ENCODE measurements at places on chromosomes 12 and 14.

GRCh38 chr14:60651796-60652673 is 2.8 kb upstream of the SIX1 start:
- DNase-seq: no peak

DNA sequence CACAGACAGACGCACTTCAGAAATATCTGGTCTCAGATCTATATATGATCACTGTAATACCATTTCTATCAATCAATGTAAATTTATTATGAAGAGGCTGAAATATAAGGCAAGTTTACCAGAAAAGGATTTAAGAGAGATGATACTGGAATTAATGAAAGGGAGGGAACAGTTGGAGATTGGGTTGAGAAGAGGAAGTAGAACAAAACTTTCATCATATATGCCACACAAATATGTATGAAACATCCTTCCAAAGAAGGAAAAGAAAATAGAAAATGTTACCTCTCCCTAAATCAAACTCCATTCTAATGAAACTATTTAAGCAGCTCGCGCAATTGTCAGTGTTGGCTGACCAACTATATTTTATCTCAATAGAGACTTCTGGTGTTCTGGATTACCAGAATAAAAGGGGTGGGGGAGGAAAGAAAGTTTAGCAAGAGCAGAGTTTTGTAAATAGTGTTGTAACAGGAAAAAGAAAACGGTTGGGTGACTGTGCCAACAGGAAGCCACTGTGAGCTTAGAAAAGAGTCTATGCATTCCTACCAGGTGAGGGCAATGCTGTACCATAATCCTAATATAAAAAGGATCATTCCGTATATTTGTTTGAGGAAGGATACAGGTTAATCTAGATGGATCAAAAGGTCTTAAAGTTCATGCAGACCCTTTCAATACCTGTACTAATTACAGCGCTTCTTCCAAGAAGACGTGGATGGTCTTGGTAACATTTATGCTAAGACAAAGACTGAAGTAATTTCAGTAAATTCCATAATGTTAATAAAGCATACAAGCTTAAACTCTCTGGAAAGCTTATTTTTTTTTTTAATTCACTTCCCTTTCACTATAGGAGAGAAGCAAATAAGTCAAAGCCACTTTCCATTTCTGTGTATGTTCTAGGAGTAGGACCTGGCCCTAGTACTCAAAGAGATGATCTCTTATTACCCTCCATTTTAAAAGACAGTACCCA is 14.5 kb upstream of the LLPH start:
- DNase-seq: peak; percentile 86

- no peak for DNase-seq
Observed at GRCh38 chr12:56914724-56915123, 19.5 kb downstream of the SDR9C7 start.

- no peak for DNase-seq
Observed at GRCh38 chr12:106492857-106493256, 89.9 kb upstream of the RFX4 start.

- DNase-seq: no peak
Observed at GRCh38 chr14:71354142-71354541, 446.9 kb downstream of the PCNX1 start.

DNA sequence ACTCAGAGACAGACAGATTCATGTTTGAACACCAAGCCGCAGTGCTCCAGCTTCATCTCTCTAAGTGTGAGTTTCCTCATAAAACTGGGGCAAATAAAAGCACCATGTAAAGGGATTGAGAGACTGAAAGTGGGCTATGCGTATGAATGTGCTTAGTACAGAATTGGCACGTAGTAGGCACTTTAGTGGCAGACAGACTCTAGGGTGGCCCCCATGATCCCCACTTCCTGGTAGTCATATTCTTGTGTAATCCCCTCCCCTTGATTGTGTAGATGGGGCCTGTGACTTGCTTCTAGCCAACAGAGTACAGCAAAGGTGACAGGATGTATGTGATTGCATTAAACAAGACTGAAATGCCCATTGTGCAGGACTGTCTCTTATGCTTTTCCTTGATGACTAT is 43.0 kb downstream of the DAO start:
- no peak for DNase-seq

GRCh38 chr14:96658611-96659010 is 138.6 kb upstream of the VRK1 start:
- no peak for DNase-seq

- DNase-seq: no peak
Observed at GRCh38 chr14:70654632-70655031, 12.9 kb downstream of the TTC9 start.

GRCh38 chr12:79217306-79217705 is 352.7 kb downstream of the SYT1 start:
- no peak for DNase-seq

GRCh38 chr12:119147847-119148448 is 30.8 kb upstream of the HSPB8 start:
- DNase-seq: no peak

GRCh38 chr14:102786768-102787167 is 9.5 kb downstream of the TRAF3 start:
- no peak for DNase-seq

GRCh38 chr12:111569363-111570083 is 29.6 kb downstream of the ATXN2 start:
- no peak for DNase-seq

GRCh38 chr12:118635276-118635675 is 258.9 kb downstream of the SUDS3 start:
- DNase-seq: no peak

DNA sequence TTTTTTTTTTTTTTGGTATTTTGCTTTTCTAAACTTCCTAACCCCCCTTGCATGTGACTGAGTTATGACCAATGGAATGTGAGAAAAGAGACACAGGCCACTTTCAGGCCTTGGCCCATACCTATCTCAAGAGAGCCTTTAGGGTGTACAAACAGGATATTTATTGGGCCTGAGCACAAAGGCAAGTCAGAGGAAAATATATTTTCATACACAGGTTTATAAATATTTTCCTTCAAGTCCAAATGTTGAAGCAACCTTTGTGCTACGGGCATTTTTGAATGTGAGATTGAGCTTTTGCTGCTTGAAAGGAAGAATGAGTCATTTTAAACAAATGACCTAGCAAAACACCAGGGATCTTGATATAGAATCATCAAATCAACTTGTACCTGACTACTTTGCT is 228.6 kb upstream of the E2F7 start:
- no peak for DNase-seq

DNA sequence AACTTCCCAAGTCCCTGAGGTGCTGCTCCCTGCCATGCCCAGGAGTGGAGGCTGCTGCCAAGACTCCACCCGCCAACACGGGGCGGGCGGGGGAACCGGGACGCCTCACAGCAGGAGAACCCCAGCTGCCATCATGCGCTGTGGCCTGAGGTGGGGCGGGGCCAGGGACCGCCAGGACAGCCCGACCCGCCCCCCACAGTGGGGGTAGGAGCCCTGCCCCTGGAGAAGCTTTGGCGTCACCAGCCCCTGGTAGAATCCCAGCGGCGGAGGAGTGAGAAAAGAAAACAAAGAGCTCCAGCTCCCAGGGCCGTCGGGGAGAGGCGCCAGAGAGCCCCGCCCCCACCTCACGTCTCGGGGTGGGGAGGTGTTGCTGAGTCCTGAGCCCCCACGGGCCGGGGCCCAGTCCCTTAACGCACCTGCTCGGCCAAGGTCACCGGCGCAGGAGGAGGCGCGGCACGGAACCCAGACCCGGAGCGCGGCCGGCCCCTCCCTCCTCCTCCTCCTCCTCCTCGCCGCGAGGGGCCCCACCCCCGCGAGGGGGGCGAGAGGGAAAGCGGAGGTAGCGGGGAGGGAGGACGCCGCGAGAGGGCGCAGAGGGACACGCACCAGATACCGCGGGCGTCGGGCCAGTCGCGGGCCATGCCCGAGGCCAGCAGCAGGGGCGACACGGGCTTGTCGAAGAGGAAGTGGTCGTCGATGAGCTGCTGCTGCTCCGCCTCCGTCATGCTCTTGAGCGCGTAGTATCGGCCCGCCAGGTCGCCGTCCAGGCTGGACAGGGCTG is 1.8 kb downstream of the CKB start:
- peak; percentile 89 for DNase-seq

GRCh38 chr12:131901431-131902331 is 7.3 kb downstream of the ULK1 start:
- DNase-seq: no peak

- no peak for DNase-seq
Observed at GRCh38 chr14:64634558-64634957, 69.7 kb upstream of the PLEKHG3 start.

GRCh38 chr14:23045419-23046357 is 3.7 kb downstream of the PSMB11 start:
- no peak for DNase-seq

- DNase-seq: no peak
Observed at GRCh38 chr12:90905691-90906370, 49.1 kb downstream of the CCER1 start.

DNA sequence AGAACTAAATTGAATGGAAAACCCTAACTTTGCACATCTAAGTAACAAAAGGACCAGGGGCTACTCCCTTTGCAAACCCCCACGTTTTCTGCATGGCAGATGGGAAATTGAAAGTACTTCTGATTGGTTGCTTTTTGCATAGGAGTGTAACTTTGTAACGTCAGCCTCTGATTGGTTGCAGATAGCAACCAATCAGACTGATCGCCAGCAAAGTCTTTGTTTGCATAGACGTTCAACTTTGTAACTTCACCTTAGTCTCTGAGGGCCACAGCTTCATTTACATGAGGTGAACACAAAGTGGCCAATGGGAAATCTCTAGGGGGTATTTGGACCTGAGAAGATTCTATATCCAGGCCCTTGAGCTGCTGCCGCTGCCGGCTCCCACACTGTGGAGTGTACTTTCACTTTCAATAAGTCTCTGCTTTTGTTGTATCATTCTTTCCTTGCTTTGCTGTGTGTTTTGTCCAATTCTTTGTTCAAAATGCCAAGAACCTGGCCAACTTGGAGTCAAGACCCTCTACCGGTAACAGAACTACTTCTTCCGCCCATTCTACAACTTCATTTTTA is 102.5 kb upstream of the PRICKLE1 start:
- DNase-seq: no peak

DNA sequence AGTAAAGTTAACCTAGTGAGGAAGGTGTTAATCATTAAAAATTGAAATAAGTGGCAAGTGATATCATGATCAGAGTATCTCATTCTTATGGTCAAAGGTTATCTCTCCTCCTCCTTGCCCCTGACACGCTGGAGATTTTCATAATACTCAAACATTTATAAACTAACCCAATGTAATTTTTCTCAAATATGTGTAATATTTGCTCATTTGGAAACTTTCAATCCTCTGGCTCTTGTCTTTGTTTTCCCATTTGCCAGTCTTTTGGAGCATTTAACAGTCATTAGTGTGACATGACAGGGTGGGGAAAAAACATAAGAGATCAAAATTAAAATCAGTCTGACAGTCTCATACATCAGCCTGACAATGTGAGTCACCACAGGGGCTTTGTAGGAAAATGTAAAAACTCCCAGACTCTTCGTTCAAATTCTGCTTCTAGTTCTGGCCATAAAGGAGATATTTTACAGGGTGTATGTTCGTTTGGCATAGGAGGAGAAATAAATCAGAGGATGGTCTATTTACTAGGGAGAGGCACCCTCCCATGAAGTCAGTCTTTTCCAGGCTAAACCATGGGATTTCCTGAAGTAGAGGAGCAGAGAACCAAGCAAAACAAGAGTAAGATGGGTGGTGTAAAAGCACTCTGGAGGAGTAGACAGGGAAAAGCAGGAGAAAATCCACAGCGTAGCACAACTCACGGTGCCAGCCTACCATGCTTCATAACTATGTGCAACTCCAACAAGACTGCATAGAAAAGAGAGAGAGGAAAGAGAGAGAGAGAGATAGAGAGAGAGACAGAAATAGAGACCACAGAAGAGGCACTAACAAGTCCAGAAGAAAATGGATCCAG is 369.2 kb upstream of the PDE3A start:
- DNase-seq: no peak

DNA sequence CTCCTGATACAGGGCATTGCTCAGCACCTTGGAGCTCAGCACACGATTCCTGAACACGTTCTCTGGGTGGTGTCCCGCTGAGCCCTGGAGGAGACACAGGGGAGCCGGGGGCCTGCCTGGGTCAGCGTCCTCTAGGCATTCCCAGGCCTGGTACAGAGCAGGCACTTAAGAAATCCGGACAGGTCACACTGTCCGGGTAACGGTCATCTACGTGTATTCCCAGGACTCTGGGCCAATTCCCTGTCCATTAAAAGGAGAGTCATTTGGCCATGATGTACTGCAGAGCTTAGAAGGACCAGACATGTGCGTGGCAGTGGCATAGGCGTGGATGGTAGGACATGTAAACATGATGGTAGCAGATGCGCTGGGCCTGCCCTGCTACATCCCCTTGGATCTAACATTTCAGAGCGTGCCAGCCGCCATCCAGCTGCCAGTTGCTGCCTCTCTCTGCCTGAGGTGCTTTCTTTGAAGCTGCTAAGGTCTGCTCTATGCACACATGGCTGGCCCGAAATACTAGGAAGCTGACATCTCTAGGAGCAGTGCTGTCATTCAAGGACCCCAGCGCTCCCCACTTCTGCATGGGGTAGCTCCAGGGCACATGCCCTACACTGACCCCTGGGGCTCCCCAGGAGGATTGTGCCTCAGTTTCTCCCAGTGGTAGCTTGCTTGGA is 273.1 kb upstream of the RTL1 start:
- no peak for DNase-seq

DNA sequence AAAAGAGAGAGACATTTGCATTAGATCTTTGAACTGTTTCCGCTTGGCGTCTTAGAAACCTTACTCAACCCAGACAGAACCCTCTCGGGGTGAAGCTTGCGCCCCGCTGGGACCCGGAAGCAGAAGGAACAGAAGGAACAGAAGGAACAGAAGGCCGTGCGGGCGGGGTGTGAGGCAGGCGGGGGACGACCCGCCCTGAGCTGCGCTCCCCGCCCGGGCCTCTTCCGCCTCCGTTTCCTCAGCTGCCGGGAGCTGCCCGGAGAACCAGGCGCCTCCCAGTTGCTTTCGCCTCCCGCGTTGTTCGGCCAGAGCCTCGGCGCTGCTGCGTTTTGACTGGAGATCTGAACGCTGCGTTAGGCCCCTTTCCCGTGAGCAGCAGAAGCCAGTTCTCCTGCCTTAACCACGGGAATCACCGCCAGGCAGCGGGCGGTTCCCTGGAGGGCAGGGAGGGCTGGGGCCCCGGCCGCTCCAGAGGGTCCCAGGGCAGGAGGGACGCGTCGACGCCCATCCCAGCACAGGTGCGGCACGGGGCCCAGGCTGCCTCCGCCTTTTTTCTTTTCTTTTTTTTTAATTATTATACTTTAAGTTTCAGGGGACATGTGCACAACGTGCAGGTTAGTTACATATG is 19.3 kb upstream of the MMP17 start:
- peak; percentile 73 for DNase-seq

Data from hematopoietic multipotent progenitor cell treated with erythropoietin and hydrocortisone succinate and interleukin-3 and kit ligand, for 6 days (in vitro differentiated cells).